Head of caudate nucleus (tissue), 42 donors: ENCODE measurements at places on chromosomes 5 and 9.

DNA sequence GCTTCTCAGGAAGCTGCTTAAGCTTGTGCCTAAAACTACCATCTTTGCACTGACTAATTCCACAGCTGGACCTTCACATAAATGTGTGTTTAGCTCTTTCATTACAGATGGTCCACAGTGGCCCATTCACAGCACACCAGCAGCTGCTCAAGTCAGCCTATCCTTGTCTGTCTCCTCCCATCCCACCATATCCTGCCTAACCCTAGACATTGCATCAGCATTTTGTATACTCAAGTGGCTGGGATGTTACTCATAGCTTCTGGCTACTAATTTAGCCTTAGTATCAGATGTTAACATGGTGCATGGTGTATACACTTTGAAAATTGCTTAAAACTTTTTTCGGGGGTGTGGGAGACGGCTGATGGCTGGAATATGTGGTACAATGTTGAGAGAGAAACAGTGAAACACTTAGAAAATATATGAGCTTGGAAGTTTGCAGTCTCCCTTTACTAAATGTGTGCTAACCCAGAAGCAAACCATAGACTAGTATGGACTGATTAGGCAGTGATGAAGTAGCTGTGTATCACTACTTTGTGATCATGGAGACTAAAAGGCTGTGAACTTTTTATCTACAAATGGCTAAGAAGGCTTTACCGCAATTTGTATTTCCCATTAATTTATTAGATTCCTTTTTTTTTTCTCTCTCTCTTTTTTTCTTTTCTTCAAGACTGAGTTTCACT is 83.1 kb downstream of the JMY start:
- no peak for DNase-seq

- peak; percentile 83 for DNase-seq
Observed at GRCh38 chr5:72108202-72109061, 1.2 kb downstream of the MAP1B start.

DNA sequence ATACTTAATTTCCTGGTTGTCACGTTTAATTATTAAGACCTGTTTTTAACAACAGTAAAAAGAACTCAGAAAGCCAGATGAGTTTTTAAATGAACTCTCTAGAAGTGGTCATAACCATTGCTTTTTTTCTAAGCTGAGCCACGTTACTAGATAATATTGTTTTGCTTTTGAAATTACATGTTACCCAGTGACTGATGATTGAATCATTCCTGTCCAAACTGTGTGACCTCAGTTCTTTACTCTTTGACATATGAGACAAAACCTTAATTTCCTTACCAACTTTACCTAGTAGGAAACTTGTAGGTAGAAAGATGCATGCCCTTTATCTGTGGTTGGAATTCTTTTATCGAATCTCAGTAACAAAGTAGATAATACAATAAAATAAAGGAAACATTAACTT is 411.7 kb downstream of the SH3GL2 start:
- DNase-seq, result no peak

DNA sequence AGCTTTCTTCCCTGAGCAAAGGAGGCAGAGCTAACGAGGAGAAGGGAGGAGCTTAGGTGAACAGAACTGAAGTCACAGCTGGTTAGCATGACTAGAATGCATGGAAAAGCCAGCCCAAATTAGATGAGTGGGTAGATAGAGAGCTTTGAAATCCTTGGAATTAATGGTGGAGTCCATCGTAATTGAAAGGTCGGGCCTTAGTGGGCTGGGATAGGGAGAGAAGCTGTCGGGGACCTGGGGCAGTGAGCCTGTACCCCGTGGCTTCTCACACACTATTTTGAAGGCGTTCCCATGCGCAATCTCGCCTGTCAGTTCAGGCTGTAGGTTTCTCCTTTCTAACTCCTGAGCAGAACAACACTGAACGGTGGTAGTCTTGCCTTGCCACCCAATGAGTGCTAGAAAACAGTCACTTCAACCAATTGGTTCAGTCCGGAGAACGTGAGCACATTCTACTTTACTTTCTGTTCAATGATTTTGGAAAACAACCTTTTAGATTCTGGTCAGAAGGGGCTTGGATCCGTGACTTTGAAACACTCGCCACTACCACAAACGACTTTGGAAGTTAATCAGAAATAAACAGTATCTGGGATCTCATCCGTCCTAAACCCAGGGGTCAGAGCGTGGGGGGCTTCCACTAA is 655 bp upstream of the RAI14 start:
- DNase-seq, result peak; percentile 74

DNA sequence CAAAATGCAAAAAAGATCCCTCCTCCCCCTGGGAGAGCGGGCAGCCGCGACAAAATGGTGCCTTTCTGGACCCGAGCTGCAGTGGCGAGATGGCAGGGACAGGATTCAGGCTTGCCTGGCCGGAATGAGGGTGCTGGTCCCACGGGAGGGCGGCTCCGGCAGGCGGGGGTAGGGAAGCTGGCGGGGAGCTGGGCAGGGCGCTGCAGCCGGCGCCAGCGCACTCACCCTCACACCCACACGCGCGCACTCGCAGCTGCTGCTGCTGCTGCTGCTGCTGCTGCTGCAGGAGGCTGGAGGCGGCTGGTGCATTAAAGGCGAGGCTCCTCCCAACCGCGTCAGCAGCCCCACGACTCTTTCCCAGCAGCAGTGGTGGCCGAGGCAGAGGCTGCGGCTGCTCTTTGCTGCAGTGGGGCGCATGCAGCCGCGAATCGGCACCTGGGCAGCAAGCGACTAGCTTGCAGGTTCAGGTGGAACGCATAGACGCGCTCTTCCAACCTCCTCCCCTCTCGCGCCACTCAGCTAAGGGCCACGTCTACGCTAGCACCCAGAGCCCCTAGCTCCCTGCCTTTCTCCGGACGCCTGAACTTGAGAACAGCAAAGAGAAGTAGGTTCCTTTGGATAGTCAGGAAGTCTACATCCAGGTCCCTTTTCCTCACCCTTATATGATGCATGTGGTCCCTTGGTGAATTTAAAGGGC is at the start of gene PPP2R2B:
PPP2R2B (minus strand) TSS at position 282 of the 697 bp plus-strand sequence.
- DNase-seq, result peak; percentile 90

DNA sequence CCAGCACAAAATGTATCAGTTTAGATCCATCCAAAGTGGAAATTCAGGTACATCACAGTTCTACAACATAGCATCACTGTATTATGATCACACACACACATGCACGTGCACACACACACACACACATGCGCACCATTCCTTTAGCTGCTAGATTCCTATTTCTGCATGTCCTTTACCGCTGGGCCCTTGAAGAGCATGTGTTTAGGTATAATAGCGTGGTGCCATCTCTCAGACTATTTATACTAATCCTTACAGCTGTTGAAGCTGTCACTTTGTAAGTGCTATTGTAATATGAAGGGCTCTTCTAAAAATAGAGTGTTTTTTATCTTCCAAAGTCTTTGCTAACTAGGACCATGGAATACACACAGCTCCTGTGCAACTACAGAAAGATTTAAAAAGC is 308.8 kb upstream of the TRPC7 start:
- no peak for DNase-seq

GRCh38 chr9:86796666-86797065 is 150.6 kb downstream of the GAS1 start:
- DNase-seq, result no peak

DNA sequence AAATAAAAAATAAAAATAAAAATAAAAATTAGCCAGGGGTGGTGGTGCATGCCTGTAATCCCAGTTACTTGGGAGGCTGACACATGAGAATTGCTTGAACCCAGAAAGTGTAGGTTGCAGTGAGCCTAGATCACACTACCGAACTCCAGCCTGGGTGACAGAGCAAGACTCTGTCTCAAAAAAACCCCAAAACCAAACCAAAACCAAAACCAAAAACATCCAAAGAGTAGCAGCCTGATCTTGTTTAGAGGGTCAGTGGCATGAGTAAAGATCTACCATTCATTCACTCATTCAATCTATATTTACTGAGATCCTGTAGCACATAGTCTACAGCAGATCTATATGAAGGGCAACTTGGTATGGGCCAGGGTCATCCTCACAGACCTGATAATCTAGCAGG is 202.4 kb downstream of the MAPKAP1 start:
- DNase-seq, result no peak

- no peak for DNase-seq
Observed at GRCh38 chr9:96419691-96419969, 1.5 kb upstream of the ZNF367 start.

- DNase-seq, result peak; percentile 24
Observed at GRCh38 chr9:21974722-21975409, 19.3 kb downstream of the CDKN2A start.

DNA sequence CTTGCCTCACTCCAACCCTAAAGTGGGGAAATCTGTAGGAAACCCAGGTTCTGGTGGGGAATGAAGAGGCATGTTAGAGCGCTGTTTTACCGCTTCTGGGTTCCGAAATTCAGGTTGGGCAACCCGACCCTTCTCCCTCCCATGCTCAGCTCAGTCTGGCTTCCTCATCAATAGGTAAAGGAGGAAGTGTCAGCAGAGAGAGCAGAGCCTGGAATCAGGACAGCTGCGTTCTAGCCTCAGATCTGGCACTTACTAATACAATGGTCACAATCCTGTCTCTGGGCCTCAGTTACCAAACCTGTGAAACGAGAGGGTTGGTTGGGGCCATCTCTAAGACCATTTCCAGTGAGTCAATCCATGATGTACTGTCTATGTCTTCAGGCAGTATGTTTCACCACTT is 16.2 kb upstream of the TNIP1 start:
- no peak for DNase-seq

- DNase-seq, result no peak
Observed at GRCh38 chr5:127683008-127683407, 20.2 kb upstream of the CCDC192 start.

- DNase-seq, result no peak
Observed at GRCh38 chr9:114652776-114653555, 4.6 kb downstream of the TEX53 start.

DNA sequence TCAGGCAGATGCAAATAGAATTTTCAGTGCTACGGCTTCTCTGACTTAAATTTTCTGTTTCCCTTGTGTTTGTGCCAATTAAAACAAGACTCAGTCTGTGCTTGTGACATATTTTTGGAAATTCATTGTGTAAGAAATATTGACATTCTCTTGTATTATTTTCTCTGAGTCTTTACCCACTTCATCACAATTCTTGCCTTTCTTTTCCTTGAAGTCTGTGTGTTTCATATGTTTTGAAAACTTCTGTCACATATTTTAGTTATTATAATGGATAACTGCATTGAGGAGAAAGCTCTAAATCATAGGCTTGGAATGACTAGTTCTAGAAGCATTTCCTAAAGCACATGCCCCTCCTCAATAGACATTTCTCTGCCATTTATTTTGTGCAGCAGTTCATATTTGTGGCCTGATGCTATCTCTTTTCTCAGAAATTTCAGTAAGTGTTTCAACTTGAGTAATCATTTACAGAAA is 206.6 kb downstream of the PALM2AKAP2 start:
- DNase-seq, result no peak

GRCh38 chr5:63081402-63081801 is 502.8 kb downstream of the LRRC70 start:
- DNase-seq, result no peak

DNA sequence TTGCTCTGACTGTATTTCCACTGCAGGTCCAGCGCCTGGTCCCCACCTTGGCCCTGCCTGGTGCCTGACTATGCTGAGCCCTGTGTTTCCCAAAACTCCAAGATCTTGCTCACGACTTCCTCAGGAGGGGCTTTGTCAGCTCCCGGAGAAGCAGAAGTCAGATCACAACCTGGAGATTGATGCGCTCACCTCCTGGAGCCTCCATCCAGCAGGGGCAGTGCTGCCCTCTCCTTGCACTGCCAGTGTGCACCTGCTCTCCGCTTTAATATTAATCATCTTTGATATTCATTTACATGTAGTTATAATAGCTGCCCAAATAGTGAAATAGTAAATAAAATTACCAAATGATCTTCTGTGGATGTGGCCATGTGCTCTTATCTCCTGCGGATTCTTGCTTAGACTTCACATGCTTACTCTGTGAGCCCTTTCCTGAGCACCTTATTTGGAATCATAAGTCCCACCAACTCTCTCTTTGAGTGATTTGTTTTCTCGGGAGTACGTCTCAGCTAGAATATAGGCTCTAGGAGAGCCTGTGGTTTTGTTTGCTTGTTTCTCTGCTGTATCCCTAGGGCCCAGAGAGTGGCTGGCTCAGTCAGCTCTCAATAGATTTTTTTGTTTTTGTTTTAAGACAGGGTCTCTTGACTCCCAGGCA is 17.4 kb downstream of the MAML1 start:
- no peak for DNase-seq

DNA sequence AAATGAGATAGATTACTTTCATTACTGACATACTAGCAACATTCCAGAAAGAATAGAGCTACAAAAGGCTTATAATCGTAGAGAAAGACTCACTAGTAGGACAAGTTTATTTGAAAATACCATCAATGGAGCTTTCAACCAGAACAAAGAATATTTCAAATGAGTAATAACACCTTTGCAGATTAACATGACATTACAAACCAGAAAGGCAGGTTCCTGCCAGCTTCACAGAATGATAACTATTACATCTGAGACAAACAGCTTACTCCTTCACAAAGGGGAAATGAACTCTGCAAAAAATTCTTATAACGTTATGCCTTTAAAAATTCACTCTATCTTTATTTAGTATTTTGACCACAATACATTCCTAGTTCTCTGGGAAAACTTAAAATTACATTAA is 103.1 kb downstream of the EPB41L4A start:
- DNase-seq, result no peak

DNA sequence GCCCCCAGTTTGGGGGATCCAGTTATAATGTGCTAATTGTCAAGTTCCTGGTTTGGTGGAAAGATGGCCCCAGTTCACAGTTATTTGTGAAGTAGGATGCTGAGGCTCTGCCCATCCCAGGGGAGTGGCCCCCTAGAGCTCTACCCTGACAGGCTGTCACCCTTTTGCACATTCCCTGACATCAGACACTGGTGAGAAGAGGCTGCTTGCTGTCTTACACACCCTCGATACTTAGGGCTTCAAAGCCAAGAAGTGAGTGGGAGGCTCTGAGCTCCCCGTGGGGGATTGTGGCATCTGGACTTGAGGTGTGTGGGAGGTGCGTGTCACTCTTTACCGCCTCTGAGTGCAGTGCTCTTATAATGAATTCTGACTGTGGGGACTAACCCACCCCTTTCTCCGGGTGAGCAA is 168.5 kb downstream of the DOCK2 start:
- DNase-seq, result peak; percentile 71

GRCh38 chr9:121691890-121692289 is 40.5 kb downstream of the DAB2IP start:
- DNase-seq, result no peak

GRCh38 chr5:99349787-99350186 is 421.0 kb upstream of the CHD1 start:
- DNase-seq, result no peak

GRCh38 chr5:137497396-137498290 is 1.5 kb downstream of the SPOCK1 start:
- DNase-seq, result peak; percentile 65

GRCh38 chr5:136027311-136027710 is 1.5 kb upstream of the TGFBI start:
- no peak for DNase-seq

DNA sequence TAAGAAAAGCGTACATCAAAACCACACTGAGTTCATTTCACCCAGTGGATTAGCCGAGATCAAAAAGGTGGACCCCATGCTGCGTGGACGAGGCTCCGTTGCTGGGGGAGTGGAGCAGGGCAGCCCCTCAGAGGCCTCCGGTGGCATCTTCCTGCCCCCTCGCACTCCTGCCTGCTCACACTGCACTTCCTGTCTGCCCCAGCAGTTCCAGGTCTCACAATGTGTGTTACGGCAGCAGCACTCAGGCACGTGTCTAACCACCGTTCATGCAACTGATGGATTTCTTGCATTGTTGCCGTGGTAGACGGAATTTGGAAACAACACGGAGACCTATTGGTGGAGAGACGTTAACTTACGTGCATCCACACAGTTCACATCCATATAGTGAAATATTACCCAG is 196.6 kb upstream of the OTULINL start:
- no peak for DNase-seq
